Anterior cingulate cortex (tissue), 58 donors: ENCODE measurements at places on chromosomes 4 and X.

GRCh38 chrX:54808109-54808604 lies 612 bp downstream of the MAGED2 start:
- DNase-seq: peak; percentile 43

DNA sequence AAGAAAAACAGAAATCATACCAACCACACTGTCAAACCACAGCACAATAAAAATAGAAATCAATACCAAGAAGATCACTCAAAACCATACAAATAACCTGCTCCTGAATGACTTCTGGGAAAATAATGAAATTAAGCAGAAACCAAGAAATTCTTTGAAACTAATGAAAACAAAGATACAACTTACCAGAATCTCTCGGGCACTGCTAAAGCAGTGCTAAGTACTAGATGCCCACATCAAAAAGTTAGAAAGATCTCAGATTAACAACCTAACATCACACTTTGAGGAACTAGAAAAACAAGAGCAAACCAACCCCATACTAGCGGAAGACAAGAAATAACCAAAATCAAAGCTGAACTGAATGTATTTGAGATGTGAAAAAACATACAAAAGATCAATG lies 33.2 kb downstream of the AWAT2 start:
- no peak for DNase-seq

- no peak for DNase-seq
Measured at GRCh38 chrX:123967497-123967896, 6.0 kb downstream of the STAG2 start.

GRCh38 chrX:125622899-125623298 lies 303.2 kb downstream of the TEX13C start:
- DNase-seq: no peak

DNA sequence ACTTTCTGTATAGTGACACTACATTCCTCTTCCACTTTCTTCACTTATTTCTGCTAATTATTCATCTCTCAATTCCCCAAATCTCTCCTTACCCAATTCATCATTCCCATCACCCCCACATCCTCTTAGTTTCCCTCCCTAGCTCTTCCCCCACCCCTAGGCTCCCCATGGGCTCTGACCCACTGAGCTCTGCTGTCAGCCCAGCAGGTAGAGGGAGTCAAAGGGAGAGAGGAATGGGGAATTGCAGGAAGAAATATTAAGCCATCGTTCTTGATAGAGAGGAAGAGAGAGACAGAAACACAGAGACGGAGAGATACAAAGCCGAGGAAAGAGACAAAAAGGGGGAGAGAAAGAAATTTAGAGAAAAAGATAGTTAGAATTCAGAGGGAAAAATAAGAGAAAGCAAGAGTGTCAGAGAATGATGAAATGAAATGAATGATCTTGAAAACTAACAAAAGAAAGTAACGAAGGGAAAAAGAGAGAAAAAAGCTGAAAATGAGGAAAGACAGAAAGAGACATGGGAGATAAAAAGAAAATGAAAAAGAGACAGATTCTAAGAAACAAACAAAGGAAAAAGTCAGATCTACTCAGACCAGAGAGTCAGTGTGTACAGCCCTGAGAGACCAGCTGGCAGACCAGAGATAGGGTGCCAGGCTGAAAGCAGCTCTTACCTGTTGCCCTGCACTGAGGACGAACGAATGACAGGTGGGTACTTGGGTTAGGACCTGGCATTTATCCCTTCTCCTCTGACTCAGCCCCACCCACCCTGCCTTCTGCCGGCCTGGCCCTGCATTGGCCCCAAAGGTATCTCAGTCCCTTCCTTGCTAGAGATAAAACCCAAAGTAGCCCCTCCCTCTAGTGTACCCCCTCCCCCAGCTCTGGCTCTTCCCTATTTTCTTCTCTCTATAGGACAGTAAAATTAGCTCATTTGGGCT lies at the start of gene ALAS2:
Gene ALAS2, minus strand, starts transcription at position 707 of the 935 bp plus-strand sequence. CDS start 4,977 bp downstream, outside the sequence.
- DNase-seq: no peak

DNA sequence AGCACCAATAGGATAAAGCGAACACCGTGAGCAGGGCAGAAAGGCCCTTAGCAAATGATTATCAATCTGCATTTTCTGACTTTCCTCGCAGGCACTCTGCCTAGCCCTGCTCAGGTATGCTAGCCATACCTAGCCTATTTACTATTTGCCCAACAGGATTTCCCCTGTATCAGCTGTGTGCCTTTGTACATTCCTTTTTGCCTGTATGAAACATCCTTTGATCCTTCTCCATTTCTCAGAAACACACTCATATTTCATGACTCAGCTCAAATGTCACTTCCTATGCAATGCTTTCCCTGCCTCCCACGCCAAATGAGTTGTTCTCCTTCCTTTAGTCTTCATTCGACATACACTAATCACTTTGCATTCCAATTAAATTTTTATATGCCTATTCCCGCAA lies 37.2 kb downstream of the PCDH7 start:
- no peak for DNase-seq

DNA sequence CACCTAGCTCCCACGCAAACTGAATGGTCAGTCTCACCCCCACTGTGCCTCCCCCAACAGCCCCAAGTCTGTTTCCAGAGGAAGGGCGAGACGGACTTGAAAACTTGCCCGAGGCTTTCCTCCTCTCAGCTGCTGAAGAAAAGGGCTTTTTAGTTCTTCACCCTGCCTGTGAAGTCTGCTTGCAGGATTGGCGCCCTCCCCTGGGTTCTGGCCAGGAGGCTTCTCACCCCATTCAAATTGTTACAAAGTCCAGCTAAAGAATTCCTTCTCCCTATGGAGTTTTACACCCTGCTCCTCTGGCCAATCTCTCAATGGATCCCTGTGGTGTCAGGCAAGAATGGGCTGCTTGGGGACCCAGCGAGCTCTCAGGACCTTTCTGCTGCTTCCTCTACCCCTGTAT lies 241.0 kb downstream of the AFF2 start:
- no peak for DNase-seq

DNA sequence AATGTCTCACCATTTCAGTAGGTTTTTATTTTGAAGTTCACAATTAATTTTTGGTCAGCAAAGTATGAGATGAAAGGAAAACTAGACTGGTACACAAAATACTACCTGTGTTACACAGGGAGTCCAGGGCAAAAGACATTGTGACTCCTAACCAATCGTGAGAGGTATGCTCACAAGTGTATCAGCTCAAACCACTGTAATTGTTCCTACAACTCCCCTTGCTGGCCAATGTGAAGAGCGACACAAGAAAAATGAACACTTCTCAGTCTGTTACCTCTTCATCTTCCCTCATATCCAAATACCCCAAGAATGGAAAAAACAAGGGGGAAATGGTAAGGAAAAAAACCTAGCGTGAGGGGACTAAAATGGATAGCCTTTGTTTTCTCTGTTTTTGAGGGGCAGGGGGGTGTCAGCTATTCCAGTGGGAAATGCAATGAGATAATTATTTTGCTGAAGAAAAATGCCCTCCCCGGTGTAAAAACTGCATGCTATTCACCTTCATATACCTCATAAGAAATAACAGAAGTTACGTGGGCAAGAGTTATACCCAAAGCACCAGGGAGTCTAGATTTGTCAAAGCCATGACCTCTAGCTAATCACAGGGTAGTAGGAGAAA lies 30.6 kb upstream of the NSUN7 start:
- DNase-seq: no peak

DNA sequence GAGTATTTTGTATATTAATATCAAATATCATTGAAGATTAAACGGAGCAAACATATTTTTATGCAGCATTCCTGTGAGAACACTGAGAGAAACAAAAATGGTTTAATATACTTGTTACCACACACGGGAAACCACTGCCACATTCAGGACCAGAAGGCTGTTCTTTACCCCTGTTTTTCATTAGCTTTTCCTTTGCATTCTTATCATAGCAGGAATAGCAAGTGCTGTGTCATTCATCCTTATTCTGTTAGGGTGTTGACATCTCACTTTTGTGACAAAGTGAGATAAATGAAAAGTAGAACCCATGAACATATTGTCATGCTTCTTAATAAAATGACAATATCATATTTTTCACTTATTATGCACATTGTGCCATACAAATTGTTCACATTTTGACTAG lies 212.4 kb upstream of the NDST4 start:
- no peak for DNase-seq

GRCh38 chr4:6524436-6524835 lies 50.6 kb upstream of the MAN2B2 start:
- no peak for DNase-seq

- no peak for DNase-seq
Measured at GRCh38 chr4:156635051-156635450, 336.5 kb downstream of the PDGFC start.

DNA sequence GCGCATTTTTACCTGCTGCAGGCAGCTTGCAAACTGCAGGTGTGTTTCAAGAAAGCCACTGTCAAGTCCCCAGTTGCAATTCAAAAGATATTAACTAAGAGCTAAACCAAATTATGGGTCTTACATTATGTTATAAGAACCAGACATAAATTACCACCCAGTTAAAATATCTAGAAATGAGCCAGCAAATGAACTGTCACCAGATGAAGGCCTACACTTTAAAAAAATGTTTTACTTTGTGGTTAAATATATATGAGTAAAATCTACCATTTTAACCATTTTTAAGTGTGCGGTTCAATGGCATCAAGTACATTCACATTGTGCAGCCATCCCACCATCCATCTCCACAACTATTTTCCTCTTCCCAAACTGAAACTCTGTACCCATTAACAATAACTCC lies 32.0 kb upstream of the TMEM131L start:
- no peak for DNase-seq

GRCh38 chr4:172786039-172786792 lies 382.4 kb upstream of the GALNT7 start:
- DNase-seq: no peak

DNA sequence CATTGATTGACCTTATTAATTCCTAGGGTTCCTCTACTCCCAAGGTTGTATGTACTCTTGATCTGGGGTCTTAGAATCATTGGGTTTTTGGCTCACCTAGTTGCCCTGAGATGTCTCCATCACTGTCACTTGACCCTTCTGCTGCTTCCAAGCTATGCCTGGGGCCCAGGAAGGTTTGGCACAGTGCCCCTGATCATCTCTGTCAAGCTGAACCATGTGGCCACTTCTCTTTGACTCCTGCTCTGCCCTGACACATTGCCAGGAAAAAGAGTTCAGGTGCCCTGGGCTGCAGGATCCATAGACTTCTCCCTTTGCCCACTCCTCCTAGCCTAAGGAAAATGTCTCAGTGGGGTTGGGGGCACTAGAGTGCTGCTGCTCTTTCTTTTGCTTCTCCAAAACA lies 3.9 kb upstream of the CHST7 start:
- no peak for DNase-seq

DNA sequence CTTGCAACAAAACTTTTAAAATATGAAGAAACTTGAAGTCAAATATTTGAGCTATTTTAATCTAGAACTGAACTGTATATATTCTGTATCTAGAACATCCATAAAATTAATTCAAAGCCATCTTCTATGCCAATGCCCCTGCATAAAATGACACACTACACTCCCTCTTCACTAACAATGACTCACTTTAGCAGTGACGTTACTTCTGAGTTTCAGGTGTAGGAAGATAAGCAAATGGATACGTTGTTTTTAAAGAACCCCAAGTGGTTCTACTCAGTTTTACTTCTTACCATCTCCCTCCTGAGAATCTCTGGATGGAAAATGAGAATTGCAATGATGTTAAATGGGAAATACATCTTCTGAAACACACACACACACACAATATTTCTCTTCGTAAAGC lies 45.2 kb downstream of the CXXC4 start:
- DNase-seq: no peak

DNA sequence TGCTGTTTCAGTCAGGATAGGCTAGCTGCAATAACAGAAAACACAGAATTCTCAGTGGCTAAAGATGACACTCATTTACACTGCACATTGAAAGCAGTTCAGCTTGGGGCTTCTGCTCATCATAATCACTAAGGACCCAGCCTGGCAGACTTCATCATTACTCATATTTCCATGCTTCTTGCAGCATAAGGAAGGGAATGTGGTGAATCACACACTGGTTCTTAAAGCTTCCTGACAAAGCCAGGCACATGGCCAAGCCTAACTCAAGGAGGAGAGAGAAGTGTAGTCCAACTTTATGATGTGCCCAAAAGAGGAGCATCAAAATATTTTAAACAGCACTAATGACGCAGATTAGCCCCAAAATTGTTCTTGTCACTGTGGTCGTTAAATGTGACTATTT lies 186.5 kb downstream of the BANK1 start:
- DNase-seq: no peak

- peak; percentile 16 for DNase-seq
Measured at GRCh38 chr4:152534541-152535359, 1.1 kb downstream of the FBXW7 start.

- no peak for DNase-seq
Measured at GRCh38 chrX:152896450-152896849, 1.4 kb upstream of the ZNF185 start.

- no peak for DNase-seq
Measured at GRCh38 chr4:5203993-5204310, 152.7 kb downstream of the STK32B start.

DNA sequence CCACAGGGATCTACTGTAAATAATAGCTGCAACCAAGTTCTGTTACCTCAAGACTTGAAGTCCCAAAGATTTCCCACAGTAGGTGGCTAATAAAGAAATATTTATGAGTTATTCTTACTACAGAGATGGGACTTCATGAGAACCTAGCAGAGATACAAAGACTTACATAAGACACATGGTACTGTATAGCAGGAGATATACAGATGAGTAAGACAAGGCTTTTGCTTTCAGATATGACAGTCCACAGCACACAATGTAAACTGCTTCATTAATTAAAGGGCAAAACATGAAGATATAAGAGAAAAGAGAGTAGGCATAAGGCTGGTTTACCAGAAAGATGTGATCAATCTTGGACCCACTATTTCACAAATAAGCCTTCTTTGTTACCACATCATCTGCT lies 6.6 kb downstream of the ANKRD17 start:
- DNase-seq: no peak

- peak; percentile 21 for DNase-seq
Measured at GRCh38 chr4:41420541-41420940, 117.4 kb upstream of the LIMCH1 start.

DNA sequence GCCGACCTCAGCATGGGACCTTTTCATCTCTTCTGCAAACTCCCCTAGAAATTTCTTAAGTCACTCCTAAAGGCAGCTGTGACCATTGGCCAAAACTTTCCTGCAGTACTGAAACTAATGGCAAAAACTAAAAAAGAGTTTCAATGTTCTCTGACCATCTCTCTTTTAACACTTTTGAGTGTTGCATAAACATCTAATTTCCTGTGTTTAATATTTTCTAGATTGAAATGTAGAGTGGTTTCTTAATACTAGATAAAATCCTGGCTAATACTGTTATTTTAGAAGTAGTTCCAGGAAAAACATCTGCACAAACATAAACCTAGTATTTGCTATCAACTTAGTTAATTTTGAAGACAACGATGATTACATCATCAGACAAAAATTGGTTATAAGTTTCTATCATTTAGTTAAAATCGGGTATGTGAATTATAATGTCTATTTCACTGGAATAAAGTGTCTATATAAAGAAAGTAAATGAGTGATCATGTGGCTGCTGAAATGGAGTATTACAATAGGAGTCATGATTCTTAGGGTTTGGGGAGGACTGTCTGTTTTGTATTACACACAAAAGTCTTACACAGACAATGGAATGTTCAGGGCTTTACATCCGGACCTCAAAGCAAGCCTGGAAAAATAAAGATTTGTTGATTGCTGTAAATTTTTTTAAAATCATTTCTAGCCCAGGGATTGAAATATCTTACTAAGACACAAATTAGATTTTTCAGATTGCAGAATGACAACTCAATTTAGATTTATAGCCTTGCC lies 1323.4 kb downstream of the C4orf33 start:
- DNase-seq: no peak
